ENCODE measurements at places on chromosomes 4 and X.
A peak's percentile ranks its signal among the peaks of the same experiment; 100 is the strongest.

- DNase-seq: no peak
Observed at GRCh38 chr4:156495091-156495490, 476.5 kb downstream of the PDGFC start.

DNA sequence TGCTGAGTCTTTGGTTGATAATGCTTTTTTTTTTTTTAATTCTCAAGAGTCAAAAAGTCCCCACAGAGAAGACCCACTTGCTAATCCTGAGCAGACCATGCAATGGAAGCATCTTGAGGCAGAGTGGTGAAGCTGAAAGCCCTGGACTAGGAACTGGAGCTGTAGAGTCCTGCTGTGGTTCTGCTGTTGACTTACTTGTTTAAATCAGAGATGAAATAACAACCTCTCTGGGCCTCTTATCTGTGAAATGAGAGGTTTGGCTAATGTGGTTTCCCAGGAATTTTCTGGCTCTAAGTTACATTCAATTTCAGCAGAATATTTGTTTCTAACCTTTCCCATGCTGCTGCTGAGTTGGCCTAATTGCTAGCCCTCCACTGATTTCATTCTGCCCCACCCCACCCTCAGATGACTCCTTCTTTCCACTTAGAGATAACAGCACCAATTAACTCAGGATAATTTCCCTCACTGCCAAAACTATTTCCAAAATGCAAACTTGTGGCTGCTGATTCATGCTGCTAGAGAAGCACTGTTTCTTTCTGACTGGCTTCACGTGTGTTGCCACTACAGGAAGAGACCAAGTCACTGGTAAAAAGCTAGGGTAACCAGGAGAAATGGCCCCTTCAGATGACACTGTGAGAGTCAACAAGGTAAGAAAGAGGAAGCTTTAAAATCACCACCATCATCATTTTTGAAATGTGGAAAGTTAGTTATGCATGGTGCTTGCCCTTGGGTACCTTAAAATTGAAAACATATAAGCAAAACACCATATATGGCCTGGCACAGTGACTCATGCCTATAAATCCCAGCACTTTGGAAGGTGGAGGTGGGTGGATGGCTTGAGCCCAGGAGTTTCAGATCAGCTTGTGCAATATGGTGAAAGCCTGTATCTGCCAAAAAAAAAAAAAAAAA lies 326.4 kb downstream of the DCHS2 start:
- DNase-seq: peak; percentile 84

GRCh38 chrX:68832516-68833447 lies 4.0 kb downstream of the EFNB1 start:
- DNase-seq: no peak

- no peak for DNase-seq
Observed at GRCh38 chr4:65665771-65666523, 4.3 kb downstream of the EPHA5 start.

- peak; percentile 88 for DNase-seq
Observed at GRCh38 chr4:107930821-107931774, at the start of gene CYP2U1. Gene CYP2U1 (plus strand): TSS chr4:107931549. CDS start chr4:107931644, 95 bp downstream.

GRCh38 chrX:63115196-63115595 lies 235.9 kb downstream of the SPIN4 start:
- no peak for DNase-seq

- no peak for DNase-seq
Observed at GRCh38 chrX:153728095-153728494, 3.4 kb downstream of the ABCD1 start.

- peak; percentile 48 for DNase-seq
Observed at GRCh38 chr4:134906404-134907023, 704.9 kb upstream of the PABPC4L start.

GRCh38 chrX:1421433-1422134 lies 29.7 kb upstream of the SLC25A6 start:
- DNase-seq: no peak

- no peak for DNase-seq
Observed at GRCh38 chr4:148634476-148634875, 192.3 kb upstream of the NR3C2 start.

Measured in cardiac muscle cell (in vitro differentiated cells and primary cell).